ENCODE measurements at places on chromosomes 3 and 15.

DNA sequence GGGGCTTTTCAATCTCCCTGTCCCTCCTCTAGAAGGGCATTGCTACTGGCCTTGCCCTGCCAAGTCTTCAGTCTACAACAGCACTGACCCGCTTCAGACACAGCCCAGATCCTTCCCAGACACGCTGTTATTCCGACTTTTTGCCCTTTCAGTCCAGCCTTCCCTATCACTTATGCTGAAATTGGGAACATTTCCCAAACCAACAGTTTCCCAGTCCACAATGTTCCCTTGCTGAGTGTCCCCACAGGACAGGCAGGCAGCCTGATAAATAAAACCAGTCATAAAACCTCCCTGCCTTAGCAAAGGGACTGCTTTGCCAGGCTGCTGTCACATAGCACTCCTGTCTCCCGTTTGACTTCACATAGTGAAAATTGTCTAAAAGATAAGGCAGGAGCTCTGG lies 43.5 kb downstream of the GOLGA6L2 start:
- no peak for DNase-seq

DNA sequence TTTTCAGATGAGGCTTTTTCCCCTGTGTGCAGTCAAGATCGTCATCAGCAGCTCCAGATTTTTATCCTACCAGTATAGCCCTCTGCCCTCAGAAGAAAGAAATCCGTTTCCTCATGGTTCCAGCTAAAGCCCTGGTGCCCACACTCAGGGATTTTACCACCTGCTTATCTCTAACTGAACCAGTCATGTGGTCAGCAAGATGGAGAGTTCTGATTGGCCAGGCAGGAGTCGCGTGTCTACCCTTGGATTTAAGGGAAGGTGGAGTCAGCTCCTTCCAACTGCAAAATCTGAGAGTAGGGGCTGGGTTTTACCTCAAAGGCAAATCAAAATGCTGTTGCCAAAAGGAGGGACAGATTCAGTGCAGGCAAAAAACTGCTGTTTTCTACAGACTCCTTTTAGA lies 135.3 kb downstream of the LRTM1 start:
- DNase-seq: no peak

GRCh38 chr3:153830552-153830951 lies 290.6 kb upstream of the ARHGEF26 start:
- DNase-seq: no peak

DNA sequence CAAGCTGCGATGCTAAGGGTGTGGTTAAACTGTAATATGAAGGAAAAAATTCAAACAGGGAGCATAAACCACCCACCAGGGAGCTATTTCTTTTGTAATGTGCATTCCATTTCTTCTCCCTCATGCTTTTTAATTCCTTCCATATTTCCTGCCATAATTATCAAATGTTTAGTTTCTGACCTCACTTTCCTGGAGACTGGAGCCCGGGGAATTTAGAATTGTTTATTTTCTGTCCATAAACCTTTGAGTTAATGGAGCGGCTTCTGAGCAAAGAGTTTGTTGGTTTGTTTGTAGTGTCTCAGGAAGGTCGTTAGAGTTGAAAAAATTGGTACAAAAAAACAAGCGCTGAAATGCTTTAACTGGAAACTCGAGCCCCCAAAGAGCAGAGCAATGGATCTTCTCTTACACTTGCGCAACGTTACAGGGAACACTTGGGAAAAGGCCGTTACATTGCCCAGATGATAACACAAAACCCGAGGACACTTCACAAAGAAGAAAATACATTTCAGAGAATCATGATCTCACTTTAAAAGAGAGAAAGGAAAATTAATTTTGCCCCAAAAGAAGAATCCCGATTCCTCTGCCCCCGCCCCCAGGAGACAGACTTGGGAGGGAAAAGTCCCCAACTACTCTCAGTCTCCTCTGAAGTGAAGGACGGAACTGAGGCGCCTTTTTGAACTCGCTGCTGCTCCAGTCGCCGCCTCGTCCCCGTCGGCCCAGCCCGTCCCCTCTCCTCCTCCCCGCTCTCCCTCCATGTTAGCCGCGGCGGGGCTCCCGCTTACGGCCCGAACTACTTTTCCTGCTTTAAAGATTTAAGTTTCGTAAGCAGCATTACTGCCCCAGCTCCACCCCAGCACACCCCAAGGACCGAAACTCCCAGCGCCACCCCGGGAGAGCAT lies 842 bp downstream of the FSTL1 start:
- no peak for DNase-seq

DNA sequence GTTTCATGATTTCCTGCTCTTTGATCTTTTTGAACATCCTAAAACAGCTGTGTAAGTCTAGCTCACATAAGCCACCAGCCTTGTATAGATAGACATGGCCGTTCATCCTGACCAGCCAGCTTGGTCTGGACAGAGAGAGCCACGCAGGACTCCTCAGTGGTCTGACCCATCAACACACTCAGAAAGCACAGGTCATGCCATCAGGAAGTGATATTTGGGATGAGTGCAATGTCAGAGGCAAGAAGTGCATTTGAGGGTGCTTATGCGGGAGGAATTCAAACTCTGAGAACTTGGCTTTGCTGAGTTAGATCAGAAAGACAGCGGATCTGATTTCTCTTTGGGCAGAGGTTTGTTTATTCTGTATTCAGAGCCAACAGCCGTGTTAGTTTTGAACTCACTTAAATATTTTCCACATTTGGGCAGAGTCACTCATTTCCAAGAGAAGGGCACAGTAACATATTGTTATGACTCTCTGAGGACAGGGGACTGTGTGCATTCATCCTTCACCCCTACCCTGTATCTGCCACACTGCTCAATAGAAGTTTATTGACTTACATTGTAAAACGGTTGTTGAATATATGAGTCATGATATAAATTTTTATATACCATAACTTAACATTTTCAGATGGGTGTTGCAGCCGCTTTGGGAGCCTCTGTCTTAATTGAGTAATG lies 225.3 kb upstream of the LYSMD4 start:
- DNase-seq: no peak

- no peak for DNase-seq
Measured at GRCh38 chr15:90819850-90820249, 48.5 kb upstream of the FURIN start.

DNA sequence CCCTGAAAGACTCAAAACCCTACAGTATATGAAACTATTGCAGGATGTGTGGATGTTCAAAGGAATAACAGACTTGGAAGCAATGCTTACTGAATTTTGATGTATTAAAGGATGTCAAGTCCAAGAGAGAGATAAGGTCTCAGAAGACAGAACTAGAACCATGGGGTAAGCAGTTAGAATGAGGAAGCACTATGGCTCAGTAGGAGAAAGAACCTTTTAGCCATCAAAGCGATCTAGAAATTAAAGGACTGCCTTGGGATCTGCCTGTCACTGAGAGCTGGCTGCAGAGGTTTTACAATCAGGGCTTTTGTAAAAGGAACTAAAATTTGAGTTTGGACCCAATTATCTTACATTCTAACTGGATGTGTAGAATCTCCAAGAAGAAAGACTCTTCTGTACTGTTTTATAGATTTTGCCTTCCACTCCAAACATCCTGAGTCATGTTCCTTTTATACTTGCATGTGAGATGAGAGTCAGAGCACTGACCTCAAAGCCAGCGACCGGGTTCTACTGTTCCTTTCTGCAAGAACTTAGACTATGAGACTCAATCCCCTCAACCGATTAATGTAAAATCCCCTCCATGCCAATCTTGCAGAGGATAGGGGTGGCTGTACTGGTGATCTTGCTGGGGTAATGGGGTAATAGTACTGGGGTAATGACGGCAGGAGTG lies 412.3 kb upstream of the TPRG1 start:
- no peak for DNase-seq

DNA sequence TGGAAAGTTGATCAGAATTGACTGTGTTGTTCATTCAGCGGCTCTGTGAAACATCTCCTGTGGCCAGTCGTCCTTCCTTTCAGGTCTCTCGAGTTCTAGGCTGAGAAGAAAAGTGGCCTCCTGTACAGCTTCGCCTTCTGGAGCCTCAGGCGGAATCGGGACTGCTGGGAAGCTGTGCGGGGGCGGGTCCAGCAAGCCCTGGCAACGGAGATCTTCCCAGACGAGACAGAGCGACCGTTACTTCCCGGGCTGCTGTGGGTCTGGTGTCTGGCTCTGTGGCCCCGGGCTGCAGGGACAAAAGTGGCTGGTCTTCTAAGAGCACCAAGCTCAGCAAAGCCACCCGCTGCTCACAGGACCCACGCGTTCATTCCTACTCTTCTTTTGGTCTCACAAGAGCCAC lies 88.6 kb upstream of the CACNA2D3 start:
- DNase-seq: no peak

DNA sequence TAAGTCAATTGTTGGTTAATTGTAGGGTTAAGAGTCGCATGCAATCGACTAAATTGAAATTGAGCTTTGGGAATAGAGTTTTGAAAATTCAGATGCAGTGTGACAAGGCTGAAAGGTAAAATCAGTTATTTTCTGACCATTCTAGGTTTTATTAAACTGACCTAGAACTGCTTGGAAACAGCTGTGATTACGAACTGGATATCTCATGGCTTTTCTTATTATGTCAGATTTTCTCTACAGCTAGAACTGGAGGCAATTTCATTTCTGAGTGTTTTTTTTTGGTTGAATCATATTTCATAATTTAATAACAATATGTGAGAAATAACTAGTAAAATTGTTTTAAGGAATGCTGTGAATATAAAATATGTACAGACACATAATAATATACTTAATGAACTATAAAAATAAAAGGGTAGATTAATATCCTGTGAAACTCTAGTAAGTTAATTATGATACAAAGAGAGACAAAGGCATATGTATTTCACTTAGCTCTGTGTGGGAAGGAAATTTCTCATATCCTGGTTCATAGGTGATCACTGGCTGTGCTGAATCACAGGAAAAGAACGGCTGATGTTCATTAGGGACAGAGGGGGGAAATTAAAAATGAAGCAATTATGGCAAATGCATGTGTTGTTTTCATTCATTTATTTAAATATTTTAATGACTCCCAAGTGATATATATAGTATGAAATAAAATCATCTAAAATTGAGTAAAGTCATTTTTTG lies 403.2 kb downstream of the ZIC1 start:
- DNase-seq: no peak

DNA sequence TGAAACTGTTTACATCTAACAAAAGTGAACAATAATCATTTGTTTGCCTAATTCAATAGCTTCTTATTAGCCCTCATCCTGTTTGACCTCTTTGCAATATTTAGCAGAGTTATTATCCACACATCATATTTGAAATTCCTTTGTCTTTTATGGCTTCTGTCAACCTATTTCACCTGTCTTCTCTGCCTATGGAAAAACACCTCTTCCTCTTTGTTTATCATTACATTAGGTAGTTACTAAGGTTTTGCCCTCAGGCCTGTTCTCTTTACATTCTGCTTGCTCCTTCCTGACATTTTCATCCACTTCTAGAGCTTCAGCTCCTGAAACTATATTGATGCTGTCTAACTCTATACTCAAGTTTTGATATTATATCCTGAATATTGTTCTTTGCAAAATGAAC lies 183.0 kb downstream of the SUCNR1 start:
- DNase-seq: no peak

DNA sequence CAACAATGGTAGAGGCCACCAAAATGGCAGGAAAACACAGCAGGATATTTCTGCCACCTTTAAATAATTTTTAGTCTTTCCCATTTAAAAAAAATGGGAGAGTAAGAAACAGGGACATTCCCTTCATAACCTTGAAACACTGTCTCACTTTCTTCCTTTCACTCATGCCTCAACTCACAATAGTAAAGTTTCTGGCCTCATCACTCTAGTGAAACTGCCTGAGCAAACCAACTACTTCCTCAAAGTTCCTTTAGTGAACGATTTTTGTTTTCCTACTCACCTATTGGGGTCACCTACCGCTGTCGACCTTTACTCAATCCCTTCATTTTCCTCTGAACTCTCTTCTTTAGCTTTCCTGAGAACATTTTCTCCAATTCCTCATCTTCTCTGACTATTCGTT lies 33.0 kb downstream of the SHC4 start:
- no peak for DNase-seq

DNA sequence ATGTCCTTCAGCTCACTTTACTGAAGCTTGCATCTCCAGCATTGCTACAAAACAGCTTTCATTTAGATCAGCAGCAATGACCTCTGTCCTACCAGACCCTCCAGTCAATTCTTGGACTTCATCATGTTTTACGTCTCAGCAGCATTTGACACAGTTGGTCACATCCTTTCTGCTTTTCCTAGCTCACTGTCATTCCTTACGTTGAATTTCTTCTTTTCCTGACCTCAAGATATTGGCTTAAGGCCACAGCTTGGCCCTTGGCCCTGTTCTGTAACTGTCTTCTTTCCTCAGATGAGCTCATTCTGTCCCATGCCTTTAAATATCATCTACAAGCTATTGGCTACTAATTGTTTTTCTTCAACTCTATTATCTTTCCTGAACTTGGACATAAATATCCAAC lies 576.2 kb upstream of the KCNMB2 start:
- no peak for DNase-seq

DNA sequence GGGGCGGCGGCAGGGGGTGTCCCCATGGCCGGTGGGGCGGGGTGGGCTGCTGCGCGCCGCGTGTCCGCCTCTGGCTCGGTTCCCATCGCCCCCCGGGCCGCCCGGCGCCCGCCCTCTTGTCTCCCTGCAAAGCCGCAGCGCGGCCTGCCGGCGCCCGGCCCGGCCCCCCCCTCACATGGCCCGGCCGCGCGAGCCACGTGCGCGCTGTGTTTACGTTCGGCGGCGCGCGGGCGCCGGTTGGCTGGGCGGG lies 502 bp downstream of the NR1D2 start:
- DNase-seq: no peak
